ENCODE measurements at places on chromosomes 16 and 17.

GRCh38 chr17:41658846-41659245, 29.8 kb upstream of the EIF1 start:
- DNase-seq = no peak

- no peak for DNase-seq
Measured at GRCh38 chr17:66595893-66596292, 239.0 kb upstream of the CACNG5 start.

DNA sequence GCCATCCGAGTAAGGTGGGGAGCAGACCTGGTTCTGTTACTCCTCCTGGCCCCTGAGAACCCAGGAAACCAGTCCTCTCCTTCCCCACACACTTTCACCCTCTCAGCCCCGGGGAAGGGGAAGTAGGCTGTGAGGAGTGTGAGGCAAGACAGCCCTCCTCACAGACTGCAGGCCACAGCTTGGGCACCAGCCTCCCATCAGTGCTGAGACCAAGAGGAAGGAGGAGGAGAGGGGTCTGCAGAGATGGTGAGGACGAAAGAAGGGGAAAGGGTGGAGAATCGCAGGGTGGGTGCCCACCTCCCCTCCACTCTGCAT, 7.0 kb downstream of the G6PC3 start:
- no peak for DNase-seq

DNA sequence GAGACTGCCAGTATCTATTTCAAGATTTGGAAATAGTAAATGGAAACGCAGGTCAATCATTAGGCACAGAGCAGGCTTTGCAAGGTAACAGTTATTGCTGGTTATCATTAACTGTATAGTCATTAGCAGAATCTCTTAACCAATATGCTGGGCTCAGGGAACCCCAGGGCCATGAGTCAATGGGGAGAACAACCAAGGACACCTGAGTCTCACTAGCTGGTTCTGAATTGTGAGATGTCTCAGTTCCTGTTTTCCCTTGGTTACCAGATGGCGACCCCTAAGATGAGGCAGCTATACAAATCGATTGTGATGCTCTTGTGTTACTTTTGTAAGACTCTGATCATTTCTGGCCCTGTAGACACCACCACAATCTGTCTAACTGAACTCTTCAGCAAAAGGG, 385.3 kb downstream of the HAPSTR1 start:
- no peak for DNase-seq

DNA sequence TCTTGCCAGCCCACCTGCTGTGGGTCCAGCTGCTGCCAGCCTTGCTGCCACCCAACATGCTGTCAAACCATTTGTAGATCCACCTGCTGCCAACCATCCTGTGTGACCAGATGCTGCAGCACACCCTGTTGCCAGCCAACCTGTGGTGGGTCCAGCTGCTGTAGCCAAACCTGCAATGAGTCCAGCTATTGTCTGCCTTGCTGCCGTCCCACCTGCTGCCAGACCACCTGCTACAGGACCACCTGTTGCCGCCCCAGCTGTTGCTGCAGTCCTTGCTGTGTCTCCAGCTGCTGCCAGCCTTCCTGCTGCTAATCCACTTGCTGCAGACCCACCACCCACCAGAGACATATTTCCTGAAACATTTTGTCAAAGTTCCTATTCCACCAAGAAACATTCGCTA, 641 bp downstream of the KRTAP9-1 start:
- DNase-seq = no peak

- no peak for DNase-seq
Measured at GRCh38 chr17:73940511-73940910, 263.0 kb upstream of the RPL38 start.

- DNase-seq = peak; percentile 33
Measured at GRCh38 chr17:49576917-49577649, 1.4 kb downstream of the NXPH3 start.

- DNase-seq = no peak
Measured at GRCh38 chr17:78111727-78112517, 16.6 kb downstream of the TMC6 start.
